Fibroblast of skin of back (primary cell): ENCODE measurements at places on chromosomes 5 and 9.

GRCh38 chr9:20095430-20096092 is 306.7 kb upstream of the SLC24A2 start:
- no peak for DNase-seq

- no peak for DNase-seq
Measured at GRCh38 chr9:137366891-137367381, 56.0 kb downstream of the EXD3 start.

DNA sequence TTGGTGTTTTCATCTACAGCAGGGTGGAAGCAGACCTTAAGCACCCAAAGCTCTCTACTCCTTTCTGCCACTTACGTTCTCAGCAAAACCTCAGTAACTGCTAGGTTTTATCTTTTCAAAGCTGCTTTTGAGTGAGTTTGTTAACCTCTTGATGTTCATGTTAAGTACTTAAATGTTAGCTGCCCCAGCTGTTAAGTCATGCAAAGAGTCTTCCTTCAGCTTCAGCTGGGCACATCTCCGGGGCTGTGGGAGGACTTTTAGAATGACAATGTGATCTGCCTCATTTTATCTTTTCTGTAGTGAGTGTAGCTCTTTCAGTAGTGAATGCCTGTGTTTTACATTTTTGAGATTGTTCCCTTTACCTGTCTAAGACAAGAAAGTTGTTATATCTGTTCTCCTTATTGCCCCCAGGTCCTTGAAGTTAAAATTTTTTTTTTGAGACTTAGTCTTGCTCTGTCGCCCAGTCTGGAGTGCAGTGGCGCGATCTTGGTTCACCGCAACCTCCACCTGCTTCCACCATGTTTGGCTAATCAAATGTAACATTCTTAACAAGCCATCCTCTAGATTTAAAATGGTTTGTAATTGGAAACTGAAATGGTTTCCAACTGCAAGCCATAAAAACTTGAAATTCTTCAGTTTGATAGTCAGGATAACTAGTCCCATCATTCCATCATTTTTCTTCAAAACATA is 19.6 kb downstream of the KDM4C start:
- DNase-seq: no peak

- peak; percentile 95 for DNase-seq
Measured at GRCh38 chr5:81420039-81420667, 26.2 kb upstream of the ACOT12 start.

DNA sequence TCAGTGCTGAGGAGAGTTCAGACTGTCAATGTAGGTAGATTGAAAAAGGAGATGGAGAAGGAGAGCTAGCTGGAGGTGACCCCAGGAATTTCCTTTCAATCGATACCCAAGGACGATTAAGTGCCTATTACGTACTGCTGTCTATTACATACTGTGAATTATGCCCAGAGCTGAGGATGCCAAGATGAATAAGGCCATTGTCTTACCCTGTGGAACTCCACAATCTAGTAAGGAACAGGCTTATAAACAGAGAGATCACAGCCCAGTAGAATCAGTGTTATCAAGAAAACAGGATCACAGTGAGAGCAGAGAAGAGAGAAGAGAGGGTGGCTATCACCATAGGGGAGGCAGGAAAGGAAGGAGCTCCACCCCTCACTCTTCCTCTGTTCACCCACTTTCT is 54.1 kb upstream of the PDE8B start:
- no peak for DNase-seq

- no peak for DNase-seq
Measured at GRCh38 chr5:154900066-154900465, 37.9 kb downstream of the GEMIN5 start.

- DNase-seq: no peak
Measured at GRCh38 chr5:141941779-141942178, 16.2 kb downstream of the PCDH12 start.

GRCh38 chr5:104071887-104072286 is 509.3 kb upstream of the NUDT12 start:
- no peak for DNase-seq

DNA sequence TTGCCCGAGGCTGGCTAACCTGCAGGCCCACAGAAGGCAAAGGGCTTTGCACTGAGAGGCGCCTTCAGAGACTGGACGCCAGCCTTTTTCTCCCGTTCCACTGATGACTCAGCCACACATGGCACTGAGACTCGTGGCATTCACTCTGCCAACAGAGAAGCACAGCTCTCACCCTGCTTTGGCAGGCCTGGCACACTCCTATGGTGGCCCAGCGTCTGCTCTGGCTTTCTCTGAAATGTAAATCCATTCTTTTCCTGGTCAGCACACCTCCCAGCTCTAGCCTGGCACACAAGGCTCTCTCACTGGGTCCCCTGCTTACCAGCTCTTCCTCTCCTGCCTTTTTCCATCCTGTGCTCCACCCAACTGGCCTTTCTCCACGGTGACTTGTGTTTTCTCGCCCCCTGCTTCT is 5.9 kb upstream of the MELK start:
- DNase-seq: no peak

DNA sequence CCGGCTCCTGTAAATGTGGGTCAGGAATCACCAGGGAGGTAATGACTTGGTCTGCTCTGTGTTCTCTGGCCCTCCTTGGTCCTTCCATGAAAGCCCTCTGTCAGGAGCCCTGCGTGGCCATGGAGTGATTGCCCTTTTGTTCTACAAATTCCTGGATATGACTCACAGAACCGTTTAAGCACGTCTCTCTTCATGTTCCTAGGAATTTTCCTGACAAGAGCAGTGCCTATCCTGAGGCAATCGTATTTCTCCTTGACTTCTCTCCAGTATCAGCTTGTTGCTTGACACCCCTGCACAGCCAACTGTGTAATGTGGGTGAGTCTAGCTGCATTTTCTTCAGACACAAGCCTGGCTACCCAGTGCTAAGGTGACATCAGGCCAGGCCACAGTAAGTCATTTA is 274.3 kb upstream of the ZNF462 start:
- peak; percentile 25 for DNase-seq

DNA sequence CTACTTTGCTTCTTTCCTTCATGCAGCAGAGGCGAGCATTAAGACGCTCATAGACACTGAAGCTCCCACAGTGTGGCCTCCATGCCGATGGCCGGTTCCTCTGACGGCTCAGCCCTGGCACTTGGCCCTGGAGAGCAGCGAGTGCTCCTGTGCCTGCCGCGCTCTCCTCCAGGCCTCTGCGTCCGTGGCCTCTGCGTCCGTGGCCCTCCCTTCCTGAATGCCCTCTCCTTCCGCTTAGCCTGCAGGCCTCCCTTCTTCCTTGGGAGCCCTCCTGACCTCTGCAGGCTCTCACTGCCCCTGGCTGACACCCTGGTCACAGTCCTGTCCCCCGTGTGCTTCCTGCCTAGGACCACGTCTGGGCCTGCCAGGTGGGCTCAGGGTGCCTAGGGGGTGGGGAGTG is 92.8 kb downstream of the ZNF354C start:
- no peak for DNase-seq

DNA sequence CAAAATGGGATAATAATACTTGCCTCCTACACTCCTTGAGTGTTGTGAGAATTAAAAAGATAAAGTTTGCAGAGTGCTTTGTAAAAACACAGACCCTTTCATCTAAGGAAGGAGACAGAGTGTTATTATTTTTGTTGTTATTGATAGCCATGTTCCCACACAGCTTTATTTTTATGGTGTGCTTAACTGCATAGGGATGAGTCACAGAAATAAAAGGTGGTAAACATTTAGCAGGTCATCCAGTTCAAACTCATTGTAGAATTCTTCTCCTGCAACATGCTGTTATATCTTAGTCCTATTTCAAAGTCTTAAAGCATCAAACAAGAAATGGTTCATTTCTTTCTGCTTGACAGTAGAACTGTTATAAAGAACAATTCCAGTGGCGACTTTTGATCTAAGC is 367.5 kb upstream of the ACTBL2 start:
- DNase-seq: no peak
